Stimulated activated CD8-positive, alpha-beta memory T cell treated with anti-CD3 and anti-CD28 coated beads, Interleukin-2, amount 100 ng/mL, for 48 hours (primary cell): ENCODE measurements at places on chromosomes 2 and 18.

DNA sequence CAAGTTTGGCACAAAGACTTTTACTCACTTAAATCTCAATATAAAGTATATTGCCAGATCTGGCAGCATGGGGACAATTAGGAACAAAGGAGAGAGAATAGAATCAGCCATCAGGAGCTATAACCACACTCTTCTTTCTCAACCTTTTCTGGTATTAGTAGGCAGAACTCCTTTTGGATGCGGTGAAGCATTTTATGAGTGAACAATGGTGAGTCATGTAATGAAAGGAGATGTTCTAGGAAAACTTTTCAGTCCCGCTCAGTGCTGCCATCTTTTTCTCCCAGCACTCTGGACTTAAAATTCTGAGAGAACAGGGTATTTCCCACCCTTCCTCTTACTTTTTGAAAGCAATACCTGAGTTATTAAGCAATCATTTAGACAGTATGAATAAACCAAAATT lies 32.2 kb downstream of the PLEKHA3 start:
- DNase-seq = no peak

DNA sequence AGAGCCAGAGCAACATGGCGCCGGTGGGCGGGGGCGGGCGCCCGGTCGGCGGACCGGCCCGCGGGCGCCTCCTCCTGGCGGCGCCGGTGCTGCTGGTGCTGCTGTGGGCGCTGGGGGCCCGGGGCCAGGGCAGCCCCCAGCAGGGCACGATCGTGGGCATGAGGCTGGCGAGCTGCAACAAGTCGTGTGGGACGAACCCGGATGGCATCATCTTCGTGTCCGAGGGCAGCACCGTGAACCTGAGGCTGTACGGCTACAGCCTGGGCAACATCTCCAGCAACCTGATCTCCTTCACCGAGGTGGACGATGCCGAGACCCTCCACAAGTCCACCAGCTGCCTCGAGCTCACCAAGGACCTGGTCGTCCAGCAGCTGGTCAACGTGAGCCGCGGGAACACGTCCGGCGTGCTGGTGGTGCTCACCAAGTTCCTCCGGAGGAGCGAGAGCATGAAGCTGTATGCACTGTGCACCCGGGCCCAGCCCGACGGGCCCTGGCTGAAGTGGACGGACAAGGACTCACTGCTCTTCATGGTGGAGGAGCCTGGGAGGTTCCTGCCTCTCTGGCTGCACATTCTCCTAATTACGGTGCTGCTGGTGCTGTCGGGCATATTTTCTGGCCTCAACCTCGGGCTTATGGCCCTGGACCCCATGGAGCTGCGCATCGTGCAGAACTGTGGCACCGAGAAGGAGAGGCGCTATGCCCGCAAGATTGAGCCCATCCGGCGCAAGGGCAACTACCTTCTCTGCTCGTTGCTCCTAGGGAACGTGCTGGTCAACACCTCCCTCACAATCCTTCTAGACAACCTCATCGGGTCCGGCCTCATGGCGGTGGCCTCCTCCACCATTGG lies 507 bp downstream of the CNNM4 start:
- DNase-seq = no peak

- no peak for DNase-seq
These were observed 182.4 kb upstream of the ERBB4 start for GRCh38 chr2:212721026-212721451.

DNA sequence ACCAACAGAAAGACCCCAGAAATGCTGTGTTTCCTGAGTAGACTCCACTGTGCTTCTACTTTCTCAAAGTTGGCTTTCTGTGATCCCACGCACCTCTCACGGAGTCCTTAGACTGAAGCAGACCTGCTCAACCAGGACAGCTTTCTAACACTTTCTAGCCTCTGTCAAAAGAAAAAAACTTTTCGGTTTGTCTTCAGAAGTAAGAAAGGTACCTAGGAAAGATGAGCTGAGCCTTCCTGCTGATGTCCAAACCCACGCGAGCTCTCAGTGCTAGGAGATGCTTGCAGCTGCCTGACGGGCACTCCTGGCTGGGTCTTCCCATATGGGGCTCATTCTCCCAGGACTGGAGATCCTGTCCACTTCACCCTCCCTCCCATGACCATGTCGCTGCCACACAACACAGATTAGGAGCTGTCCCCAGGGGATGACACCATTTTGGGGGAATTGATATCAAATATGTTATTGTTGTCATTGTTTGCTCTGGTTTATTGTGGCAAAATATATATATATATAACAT lies 49.2 kb upstream of the DAPL1 start:
- no peak for DNase-seq

GRCh38 chr2:25371253-25372241 lies 29.8 kb upstream of the DNMT3A start:
- no peak for DNase-seq

GRCh38 chr2:173028141-173028540 lies 47.5 kb upstream of the MAP3K20 start:
- DNase-seq = no peak

GRCh38 chr2:158234497-158234896 lies 132.8 kb downstream of the UPP2 start:
- no peak for DNase-seq

- no peak for DNase-seq
These were observed 49.2 kb downstream of the PIKFYVE start for GRCh38 chr2:208315081-208315788.

DNA sequence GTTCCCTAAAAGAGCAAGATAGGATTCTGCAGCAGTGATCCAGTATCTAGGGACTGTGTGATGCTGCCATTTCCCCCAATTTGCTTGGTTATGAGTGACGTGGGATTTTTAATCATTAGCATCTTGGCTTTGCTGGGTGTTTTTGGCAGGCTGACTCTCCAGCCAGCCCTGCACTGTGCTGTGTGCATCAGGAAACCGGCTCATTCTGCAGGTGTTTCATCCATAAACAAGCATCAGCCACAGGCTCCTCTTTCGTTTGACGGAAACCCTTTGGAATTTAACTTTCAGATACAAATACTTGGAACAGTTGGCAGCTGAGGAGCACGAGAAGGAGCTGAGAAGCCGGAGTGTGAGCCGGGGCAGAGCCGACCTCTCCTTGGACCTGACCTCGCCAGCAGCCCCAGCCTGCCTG lies 135.9 kb downstream of the TPGS2 start:
- no peak for DNase-seq

- DNase-seq = no peak
These were observed 207.8 kb downstream of the ATAD2B start for GRCh38 chr2:23718931-23719700.

DNA sequence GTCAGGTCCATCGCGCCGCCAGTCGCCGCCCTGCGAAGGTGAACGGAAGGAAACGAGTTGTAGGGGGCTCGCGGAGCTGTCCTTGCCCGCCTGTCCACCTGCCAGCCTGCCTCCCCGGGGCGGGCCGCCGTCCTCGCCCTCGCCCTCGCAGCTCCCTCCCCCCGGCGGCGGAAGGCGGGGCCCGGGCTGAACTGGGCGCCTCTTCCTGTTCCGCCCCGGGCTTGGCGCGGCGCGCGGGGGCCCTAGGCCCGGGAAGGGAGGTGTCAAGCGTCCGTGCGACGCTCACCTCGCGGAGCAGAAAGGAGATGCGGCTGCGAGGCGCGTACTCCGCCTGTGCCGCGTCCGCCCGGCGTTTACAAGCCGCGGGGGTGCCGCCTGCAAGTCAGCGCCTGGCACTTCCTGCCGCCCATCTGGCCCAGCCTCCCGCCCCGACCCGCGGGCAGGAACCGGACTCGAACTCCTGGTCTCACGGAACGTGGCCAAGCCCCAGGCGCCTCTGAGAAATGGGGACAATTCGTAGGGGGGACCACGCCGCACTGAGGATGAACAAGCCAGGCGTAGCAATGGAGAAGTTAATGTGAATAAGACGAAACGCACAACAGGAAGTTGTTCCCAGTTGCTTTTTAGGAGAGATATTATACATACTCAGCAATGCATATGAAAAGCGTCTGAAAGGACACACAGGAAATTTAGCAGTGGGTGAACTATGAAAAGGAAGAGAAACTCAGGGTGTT lies at the start of gene CNPPD1:
TSS of gene CNPPD1 (minus strand) at position 108 of the 734 bp plus-strand sequence. CDS start at position 11, 97 bp downstream.
- DNase-seq = peak; percentile 85

- DNase-seq = peak; percentile 59
These were observed 43.5 kb upstream of the LMAN1 start for GRCh38 chr18:59402432-59403090.

- DNase-seq = no peak
These were observed 4.7 kb upstream of the CXCR4 start for GRCh38 chr2:136122661-136123060.

DNA sequence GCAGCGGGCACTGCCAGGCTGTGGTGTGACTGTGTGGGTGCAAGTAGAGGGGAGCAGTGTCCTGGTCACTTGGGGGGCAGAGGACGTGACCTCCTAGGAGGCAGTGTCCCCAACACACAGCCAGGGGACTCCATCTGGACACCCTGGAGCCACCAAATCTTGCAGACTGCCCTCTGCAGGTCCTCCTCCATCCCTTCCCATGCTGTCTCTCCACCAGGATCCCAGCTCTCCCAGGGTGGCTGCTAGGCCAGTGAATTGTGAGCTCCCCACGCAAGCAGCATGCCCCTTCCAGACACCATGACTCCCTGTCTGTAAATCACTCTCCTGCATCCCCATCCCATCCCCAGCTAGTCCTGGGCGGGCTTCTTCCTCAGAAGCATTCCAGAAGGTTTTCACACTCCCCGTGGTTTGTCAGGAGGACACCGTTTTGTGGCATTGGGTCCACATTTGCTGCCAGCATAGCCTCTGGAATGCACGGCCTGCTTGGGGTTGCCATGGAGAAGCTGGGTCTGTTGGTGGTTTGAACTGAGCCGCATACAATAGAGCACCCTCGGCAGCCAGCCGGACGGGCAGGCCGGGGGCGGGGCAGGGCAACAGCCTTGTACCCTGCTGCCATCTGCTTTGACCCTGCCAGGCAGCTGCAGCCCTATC lies 210.7 kb downstream of the KLHL29 start:
- DNase-seq = no peak

DNA sequence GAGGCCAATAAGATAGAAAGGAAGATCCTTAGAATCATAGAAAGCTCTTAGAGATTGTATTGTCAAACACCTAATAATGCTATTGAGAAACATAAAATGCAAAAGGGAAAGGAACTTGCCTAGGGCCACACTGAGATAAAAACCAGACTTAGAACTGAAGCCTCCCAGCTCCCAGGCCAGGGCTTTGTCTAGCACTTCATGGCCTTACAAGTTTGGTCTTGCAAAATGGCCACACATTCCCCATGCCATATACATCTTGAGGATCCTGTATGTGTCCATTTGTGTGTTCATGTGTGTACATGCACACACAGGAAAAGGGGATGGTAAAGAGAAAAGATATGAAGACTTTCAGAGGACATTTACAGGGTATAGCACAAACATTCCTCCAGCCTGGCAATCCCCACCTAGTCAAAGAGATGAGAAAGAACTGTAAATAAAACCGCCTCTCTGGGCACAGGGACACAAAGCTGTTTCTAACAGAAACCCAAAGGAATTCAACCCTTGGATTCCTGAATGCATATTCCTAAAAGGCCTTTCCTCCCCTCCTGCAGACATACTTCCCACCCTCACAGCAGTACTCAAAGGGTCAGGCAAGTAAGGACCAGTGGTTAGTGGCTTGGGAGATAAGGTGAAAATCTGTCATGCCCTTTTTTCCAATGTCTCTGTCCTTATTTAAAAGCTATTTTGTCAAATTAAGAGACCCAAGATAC lies 99.7 kb upstream of the KLHL29 start:
- DNase-seq = no peak

DNA sequence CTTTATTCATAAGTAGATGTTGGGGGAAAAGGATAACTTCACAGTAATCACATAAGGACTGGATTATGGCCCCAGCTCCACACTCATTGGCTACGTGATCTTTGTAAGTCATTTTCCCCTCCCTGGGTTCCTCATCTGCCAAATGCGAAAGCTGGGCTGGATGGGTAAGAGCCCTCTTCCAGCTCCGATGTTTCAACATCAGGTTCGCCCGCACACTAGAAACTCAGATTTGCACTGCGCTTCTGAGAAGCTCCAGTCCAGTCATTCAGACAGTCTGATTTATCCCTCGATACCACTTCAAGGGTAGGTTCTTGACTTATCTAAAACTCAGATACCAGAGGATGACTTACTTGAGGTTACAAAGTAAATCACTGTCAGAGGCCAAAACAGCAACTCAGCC lies 31.0 kb upstream of the RMDN2 start:
- no peak for DNase-seq

GRCh38 chr18:44286049-44286448 lies 394.6 kb upstream of the SETBP1 start:
- DNase-seq = no peak

GRCh38 chr2:209321076-209321475 lies 102.8 kb upstream of the MAP2 start:
- DNase-seq = no peak

DNA sequence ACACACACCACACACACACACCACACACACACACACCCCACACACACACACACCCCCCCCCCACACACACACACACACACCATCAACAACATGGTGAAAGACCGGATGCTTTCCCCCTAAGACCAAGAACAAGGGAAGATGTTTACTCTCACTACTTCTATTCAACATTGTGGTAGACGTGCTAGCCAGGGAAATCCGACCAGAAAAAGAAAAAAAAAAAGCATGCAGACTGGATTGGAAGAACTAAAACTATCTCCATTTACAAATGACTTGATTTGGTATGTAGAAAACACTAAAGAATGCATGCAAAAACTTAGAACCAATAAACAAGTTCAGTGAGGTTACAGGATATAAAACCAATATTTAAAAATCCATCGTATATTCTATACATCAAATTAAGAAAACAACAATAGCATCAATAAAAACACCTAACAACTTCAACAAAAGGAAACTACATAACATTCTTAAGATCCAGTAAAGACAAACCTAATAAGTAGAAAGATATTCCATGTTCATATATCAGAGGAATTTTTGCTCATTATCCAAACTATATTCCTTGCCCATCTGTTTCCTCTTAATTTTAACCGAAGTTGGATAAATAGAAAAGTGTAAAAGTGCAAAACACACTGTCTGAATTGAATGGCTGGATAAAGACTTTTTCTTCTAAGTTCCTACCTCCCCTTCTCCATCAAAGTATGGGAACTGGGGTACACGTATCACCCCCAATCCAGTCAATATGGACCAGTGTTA lies 51.5 kb upstream of the RNU4ATAC start:
- no peak for DNase-seq

GRCh38 chr2:235097196-235097595 lies 145.4 kb downstream of the SH3BP4 start:
- no peak for DNase-seq

DNA sequence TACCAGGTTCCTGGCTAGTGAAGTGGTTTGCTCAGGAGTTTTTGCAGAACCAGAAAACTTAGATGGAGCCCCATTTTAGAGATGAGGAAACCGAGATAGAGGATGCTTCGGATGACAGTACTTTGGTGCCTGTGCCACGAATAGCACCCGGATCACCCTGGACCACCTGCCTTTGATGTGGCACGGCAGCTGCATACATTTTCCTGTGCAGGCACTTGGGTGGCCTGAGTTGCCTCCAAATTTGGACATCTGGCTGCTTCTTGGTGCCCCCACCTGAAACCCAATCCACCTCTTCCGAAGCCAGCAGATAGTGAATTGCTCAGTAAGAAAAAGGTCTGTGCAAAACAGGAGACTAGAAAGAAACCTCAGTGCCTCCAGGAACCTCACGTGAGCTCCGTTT lies 140.6 kb upstream of the ID2 start:
- no peak for DNase-seq

- DNase-seq = peak; percentile 5
These were observed 156.3 kb downstream of the SUCLG1 start for GRCh38 chr2:84302513-84303412.
